Osteocyte (in vitro differentiated cells): ENCODE measurements at places on chromosomes 13 and 19. TPM values are rescaled to one million over a fixed set of nuclear protein-coding genes. Genes with fewer than 3 reads are reported as not detected.

The IGSF23 gene
- not detected in 2 replicates for total RNA-seq

The CCDC70 gene
- not detected in 2 replicates for total RNA-seq

The GTPBP3 gene
- 27.2 and 28.9 TPM in 2 replicates for total RNA-seq

The STK11 gene
- 60.8 and 61.3 TPM in 2 replicates for total RNA-seq

The SMIM44 gene
- not detected in 2 replicates for total RNA-seq
